ENCODE measurements at places on chromosomes 16 and 17.

GRCh38 chr17:57945996-57946797, 9.0 kb downstream of the CUEDC1 start:
- no peak for DNase-seq

DNA sequence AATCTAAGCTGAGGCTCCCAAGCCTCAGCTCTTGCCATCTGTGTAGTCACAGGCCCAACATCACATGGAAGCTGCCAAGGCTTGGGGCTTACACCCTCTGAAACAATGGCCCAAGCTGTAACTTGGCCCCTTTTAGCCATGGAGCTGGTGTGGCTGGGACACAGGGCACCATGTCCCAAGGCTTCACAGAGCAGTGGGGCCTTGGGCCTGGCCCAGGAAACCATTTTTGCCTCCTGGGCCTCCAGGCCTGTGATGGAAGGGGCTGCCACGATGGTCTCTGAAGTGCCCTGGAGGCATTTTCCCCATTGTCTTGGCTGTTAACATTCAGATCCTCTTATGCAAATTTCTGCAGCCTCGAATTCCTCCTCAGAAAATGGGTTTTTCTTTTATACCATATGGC, 952.3 kb upstream of the GOT2 start:
- no peak for DNase-seq

DNA sequence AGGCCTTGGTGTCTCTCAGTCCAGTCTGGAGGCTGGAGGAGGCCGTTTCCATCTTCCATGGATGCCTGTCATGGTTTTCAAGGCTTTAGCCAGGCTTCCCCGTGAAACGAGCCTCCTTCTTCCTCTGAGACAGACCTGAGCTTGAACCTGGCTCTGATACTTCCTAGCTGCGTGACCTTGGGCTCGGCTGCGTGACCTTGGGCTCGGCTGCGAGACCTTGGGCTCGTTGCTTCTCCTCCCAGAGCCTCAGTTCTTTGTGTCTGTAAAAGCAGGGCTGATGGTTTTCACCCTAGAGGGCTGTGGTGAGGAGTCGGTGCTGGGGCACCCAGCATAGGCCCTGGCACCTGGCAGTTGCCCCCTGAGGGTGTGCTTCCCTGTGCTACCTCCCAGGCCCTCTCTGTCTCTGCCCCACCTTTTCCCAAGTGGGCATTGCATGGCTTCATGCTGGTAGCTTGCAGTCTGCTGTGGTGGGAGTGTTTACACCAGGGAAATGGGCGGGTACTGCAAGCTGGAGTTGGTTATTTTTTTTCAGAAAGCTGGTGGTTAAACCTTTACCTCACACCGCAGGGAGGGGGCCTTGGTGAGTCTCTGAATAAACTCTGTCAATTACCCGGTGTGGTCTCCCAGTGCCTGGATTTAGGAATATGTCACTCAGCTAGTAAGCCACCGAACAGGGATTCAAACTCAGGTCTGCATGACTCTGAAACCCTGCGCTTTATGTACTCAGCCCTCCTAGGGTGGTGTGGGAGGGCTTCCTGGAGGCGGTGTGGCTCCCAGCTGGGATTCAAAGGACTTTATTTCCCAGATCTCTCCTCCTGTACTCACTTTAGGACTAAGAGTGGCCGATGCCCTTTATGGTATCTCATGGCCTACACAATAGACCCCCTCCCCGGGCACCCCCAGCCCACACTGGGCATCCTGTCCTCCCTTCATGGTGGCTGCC, 129.0 kb upstream of the CIBAR2 start:
- DNase-seq: no peak

GRCh38 chr17:55332296-55333041, 67.7 kb downstream of the HLF start:
- DNase-seq: no peak

DNA sequence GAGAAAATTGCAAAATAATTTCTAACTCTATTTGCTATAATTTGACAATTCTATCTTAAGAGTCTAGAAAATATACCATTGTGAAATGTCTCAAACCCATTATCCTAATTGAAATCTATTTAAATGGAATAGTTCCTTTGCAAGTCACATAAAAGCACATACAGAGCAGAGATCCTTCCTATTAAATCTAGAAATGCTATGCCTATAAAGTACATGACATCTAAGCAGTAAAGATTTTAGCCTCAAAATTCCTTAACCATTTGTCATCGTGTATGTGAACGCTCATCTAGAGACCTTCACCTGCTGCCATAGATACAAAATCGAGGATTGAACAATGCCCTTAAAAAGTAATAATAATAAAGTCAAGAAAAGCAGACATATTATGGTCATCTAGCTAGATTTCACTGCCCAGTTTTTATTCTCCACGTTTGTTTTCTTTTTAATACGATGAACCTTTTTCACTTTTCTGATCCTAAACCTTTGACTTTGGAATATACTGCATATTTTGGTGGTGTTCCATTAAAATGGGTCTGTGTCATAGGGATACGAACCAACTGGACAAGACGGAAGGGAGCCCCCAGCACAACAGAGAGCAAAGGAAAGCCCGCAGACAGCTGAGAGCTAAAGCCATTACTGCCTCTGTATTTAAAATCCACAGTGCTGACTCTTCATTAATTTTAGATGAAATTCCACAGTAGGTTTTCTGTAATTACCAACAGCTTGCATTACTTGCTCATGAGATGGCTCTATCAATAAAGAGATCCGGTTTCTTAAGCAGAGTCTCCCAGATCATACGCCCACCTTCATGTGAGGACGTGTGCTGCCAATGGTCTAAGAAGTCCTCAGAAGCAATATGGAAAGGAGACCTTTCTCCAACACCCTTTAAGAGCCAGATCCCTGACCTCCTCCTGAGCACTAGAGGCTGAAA, 17.6 kb downstream of the TEX2 start:
- no peak for DNase-seq

- no peak for DNase-seq
Observed at GRCh38 chr16:61435346-61435745, 600.9 kb downstream of the CDH8 start.

DNA sequence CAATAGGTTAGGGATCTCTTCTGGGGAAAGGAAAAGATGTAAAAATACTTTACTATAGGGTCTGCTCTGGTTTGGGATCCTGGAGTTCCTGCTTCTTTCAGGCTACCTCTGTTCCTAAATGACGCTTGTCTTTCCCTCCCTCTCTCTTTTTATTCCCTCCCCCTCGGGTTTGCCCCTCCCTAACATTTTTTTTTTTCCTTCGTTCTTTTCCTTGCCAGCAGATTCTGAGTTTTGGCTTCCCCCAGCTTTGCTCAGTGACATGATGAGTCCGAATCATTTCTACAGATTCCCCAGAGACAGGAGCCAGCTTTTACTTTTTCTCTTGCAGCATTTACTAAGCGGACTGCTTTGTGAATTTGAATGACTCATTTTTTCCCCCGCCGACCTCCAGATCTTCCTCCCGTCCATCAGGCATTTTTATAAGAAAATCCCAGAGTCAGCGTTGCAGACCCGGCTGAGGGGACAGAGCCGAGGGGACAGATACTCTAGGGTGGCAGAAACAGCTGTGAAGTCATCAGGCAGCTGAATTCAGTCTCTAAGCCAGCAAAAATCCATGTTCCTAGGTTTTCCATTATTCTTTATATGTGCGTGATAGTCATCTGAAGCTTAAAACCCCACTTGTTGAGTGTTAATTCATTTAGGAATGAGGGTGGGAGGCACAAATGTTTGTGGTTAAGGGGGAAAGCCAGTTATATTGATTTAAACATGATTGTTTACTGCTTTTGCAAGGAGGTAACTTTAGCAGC, at the start of gene TMEM100:
TMEM100 (minus strand) TSS at position 123 of the 746 bp plus-strand sequence. CDS start 1,794 bp downstream, outside the sequence.
- DNase-seq: no peak

GRCh38 chr16:11020792-11021551, 76.6 kb downstream of the CLEC16A start:
- DNase-seq: no peak

DNA sequence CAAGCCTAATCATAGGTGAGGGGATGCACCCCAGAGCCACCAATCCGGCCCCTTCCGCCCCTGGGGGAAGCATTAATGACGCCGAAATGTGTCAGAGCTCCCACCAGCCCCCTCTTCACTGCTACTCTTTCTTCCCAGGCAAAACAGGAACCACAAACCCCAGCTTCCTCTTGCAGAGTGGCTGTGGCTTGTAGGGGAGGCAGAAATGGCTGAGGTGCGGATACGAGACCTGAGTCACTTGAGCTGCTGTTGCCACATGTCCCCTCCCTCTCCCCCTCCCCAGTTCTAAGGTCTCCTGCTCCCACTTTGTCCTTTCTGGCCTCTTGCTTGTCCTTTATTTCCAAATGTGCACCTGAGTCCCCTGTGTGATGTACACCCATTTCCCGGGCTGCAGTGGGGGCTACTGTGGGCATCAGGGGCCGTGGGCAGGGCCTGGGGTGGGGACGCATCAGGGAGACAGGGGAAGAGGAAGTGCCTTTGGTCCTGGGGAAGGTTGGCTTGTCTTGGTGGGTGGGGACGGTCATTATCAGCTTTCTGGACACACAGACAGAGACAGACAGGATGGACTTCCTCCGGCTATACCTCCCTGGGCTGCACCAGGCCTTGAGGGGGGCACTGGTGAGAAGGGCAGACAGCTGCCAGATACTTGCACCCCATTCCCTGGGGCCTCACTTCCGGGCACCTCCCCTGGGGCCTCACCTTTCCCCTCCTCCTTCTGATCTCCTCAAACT, at the start of gene APOBR:
APOBR (plus strand) TSS at position 523 of the 731 bp plus-strand sequence; CDS start at position 562, 39 bp downstream.
- peak; percentile 86 for DNase-seq

DNA sequence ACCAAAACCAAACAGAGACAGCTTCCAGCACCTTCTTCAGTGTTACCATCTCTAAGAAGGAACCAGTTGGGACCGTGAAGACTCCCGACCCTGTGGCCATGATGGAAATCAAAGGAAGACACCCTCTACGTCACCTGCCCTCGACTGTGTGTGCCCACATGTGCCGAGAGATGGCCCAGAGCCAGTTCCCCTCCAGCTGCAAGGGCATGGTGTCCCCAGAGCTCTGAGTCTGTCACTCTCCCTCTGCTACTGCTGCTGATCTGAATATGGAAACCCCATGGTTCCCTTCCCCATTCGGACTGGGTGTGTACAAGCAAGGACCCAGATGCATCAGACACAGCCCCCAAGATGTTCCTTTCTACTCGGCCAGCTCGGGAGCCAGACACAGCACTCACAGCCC, 76.4 kb downstream of the SOCS1 start:
- DNase-seq: no peak
